HL-60 (cell line): ENCODE measurements at places on chromosomes 3 and 15.

DNA sequence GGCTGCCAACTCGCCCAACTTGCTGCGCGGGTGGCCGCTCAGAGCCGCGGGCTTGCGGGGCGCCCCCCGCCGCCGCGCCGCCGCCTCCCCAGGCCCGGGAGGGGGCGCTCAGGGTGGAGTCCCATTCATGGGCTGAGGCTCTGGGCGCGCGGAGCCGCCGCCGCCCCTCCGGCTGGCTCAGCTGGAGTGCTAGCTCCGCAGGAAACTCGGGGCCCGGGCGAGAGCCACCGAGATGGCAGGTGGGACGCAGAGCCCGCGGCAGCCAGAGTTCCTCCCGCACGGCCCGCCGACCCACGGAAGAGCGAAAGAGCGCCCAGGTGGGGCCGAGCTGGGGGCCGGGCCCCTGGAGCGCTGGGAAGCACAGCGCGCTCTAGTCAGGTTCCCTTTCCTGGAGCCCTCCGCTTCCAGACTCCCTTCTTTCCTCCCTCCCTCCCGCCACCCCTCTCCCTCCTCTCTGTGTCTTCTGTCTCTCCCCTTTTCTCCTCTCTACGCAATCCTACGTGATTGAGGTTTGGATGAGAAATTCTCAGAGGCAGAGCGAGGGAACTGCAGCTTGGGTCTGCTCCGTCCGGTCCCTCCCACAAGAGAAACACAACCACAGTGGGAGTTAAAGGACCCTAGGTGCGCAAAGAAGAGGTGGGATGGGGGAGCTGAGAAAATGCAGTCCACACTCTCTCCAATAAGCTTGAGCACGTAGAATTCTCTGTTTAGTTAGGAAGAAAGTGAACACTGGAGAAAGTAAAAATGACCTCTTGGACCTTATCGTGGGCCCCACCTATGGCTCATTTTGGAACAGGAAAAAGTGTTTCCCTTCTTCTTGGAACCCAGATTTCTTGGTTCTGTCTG, 317.3 kb downstream of the FGF12 start:
- no peak for DNase-seq

DNA sequence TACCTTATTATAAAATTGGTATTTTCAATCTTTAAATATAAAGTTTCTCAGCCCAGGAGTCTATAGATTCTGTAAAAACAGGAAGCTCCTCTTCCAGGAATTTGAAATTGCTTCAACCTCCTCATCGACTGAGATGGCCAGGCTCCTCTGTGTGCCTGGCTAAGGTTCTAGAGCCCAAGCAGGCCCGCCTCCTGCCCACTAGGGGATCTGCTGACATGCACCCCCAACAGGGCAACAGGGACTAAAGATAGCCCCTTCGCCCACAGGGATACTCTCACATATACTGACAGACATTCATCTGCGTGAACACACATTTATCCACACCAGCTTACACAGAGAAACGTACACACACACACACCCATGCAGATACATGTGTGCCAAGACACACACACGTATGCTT, 183.1 kb upstream of the TLE3 start:
- no peak for DNase-seq

DNA sequence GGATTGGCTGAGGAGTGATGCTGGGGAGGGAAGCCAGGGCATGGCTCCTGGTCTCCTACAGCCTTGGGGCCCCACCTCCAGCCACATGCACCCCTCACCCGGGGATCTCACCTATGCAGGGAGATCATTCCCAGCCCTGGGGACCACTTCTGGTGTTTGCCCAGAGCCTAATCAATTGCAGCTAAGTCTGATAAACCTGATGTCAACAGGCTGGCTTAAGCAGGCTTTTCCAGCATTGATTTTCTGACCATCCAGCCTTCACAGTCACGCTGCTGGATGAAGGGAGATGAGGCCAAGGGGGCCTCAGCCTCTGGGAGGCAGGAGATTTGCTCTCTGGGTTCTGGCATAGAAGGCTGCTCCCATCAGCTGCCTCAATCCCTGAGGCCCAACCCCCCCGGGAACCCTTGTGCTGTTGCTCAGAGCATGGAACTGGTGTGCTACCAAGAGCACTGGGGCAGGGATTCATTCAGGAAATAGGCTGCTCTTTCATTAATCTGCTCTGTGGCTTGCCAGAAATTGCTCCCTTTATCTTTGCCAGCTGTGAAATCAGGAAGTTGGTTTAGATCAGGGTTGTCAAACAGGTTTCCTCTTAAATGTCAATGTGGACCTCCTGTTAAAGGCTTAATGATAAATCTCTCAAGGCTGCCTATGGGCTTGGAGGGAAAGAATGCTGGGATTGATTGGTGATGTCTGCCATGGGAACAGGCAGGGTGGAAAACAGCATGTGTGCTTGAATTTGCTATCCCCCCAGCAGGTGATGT, 19.0 kb downstream of the FAM3D start:
- DNase-seq: no peak

DNA sequence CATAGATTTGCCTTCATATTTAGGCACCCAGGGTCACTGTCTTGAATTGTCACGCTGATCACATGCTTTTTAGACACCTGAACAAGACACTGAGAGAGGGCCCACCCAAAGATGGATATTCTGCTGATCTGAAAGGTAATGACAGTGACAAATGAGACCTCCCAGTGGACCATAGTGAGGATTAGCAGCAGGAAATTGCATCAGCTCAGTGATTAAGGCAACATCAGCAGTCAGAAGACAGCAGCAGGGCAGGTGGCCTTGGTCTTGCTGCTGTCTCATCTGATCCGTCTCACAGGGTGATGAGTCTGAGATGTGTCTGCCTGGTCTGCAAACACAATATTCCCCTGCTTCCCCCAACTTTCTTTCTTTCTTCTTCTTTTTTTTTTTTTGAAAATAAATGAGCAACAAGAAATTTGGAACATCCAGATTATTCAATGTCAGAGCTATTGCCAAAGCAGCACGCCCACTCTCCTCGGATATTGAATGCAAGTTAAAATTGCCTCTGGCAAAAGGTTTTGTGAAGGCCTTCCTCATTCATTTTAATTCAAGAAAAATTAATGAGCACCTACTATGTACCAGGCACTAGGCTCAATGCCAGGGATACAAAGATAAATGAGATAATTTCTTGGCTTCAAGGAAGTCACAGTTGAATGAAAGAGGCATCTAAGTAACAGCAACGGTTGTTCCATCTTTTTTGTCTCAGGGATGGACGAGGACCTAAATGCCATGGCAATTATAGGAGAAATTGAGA, 14.1 kb downstream of the OTOL1 start:
- no peak for DNase-seq

- no peak for DNase-seq
Measured at GRCh38 chr15:34944936-34945335, 24.6 kb downstream of the AQR start.

DNA sequence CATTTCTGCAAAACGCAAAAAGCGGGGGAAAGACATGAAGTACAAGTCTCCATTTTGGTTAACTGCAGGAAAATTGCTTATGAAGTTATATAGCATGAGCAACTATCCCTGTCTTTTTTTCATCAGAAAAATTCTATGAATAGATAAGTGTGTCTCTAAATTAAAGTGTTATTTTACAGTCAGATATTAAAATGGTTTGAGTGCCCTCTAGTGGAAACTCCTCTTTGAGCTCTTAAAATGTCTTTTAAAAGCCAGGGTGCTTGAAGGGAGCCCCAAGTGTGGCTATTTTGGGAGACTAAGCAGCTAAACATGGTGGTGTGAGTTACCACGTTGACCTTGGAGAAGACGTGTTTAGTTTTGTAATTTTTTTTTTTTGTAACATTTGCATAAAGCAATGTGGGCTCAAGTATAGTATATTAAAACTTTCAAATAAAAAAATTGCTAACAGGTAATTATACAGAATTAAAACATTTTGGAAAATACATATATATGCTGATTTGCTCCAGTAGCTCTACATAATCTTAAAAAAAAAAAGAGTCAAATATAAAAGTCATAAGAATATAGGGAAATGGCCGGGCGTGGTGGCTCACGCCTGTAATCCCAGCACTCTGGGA, 77.2 kb downstream of the PPP2R3A start:
- DNase-seq: peak; percentile 4

- no peak for DNase-seq
Measured at GRCh38 chr3:64214381-64215018, 10.8 kb downstream of the PRICKLE2 start.

- DNase-seq: no peak
Measured at GRCh38 chr15:47095833-47096232, 621.5 kb upstream of the SEMA6D start.

DNA sequence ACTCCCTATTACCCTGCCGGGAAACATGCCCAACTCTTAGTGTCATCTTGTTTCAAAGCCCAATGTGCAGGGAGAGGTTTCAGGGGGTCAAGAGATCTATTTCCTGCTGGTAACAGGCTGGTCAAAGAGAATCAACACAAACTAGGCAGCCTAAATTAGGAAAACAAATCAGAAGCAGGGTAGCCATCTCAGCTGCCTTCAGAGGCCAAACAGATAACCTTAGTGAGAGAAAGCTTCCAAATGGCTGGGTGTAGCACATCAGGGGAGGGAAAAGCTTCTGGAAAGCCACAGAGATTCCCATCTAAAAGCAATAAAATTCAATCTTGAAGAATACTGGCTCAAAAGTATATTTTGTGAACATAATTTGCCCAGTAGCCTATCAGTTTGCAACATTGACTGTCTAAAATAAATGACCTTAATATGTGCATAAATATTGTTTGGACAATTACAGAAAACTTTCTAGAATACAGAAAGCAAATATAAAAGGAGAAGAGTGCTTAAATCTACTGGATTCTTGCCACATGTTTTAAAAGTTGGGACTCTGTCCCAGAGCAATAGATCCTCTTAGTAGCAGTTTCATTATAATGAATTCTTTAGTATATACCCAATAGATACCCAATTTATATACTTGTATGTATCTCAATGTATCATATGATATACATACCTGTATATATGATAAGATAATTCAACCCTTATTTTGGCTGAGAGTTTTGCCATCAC, 371.9 kb upstream of the RARB start:
- DNase-seq: no peak
